ENCODE measurements at places on chromosomes 5 and 9.

GRCh38 chr9:125099816-125100215 is 43.5 kb downstream of the SCAI start:
- DNase-seq: no peak

DNA sequence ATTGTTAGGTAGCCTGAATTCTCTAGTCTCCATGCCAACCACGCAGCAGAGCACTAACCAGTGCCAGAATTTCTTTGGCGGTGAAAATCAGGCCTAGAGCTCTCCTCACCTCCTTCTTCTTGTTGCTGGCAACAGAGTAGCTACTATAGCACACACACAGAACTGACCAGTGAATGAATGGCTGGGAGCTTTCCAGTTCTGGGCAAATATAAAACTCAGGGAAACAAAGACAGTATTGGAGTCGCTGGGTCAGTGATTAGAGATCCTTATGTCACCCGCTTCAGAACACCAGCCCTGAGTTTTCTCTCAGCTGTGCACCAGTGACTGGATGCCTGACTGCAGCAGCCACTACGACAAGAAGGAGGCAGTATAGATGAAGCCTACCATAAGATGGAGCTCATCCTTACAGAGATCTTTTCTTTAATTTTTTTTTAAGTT is 26.9 kb upstream of the FEM1C start:
- no peak for DNase-seq

GRCh38 chr9:68513981-68514380 is 26.7 kb downstream of the TMEM252 start:
- no peak for DNase-seq

GRCh38 chr5:18314192-18314778 is 680.0 kb downstream of the TAF11L14 start:
- no peak for DNase-seq

DNA sequence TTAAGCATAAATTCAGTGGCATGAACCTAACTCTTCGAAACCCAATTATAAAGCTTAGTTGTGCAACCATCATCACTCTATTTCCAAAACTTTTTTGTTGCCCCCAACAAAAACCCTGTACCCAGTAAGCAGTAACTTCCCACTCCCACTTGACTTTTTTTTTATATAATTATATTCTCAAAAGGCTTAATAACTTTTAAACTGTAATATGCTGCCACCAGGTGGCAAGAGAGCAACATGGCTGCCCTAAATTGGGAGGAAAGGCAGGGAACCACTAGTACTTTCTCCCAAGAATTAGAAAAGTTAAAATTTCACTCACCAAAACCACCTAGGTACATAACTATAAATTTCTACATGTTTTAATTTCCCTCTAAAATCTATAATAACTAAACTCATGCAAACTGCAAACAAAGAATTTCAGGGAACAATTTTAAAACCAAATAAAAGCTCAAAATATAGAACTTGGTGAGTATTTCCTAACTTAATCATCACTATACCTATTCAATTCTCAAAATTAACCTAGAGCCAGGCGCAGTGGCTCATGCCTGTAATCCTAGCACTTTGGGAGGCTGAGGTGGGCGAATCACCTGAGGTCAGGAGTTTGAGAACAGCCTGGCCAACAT is 50.2 kb upstream of the RNF38 start:
- DNase-seq: no peak

- no peak for DNase-seq
Measured at GRCh38 chr9:16316911-16317817, 553.3 kb downstream of the BNC2 start.

DNA sequence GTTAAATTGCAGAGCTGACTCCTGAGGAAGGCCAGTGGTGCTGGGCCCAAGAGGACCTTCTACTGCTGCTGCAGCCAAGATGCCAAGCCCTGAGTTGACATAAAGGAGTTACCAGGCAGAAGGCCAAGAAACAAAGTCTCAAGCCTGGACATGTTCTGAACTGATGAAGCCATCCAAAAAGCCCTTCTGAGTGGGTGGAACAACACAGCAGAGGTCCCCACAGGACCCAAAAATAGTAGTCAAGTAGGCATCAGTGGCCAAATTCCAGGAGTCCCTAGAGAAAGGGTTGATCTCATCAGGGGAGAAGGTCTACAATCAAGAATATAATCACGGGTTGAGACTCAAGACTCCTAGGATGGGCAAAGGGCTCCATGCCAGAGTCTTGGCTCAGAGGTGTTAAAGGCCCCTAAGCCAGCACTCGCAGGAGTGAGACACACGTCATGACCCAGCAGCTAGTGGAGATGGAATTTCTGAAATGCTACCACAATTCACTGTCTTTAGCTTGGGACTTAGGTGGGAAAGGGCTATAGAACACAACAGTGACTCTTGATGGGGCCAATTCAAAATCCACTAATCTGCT is 119.7 kb downstream of the FANCC start:
- DNase-seq: no peak

- no peak for DNase-seq
Measured at GRCh38 chr9:76526026-76526425, 67.0 kb downstream of the GCNT1 start.

DNA sequence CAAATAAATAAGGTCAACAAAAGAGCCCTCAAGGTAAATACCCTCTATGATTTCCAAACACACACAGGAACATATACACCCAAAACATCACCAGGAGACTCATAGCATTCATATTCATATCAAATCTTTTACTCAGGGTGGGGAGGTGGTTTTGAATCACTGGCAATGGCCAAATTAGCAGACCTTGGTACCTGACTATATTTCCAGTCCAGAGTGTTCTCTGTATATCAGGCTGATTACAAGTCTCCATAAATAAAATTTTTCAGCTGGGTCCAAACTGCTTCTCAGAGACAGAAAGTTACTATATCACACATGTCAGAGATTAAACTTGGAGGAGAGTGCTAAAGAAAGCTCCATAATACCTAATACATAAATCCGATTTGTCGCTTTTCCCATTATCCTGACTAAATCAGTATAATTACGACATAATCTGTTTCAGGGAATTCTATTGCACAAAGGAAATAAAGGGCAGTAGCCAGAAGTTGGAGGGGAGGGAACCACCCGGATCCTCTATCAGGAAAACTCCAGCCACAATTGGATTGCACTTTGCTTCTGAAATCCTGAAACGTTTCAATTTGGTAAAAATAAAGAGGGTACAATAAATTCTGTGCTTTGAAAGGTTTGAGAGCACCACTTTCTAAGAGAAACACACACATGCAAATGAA is 7.0 kb upstream of the GOLGA1 start:
- DNase-seq: no peak

GRCh38 chr9:128805661-128806060 is 12.6 kb upstream of the ENDOG start:
- DNase-seq: no peak

GRCh38 chr9:27817747-27818146 is 244.5 kb upstream of the C9orf72 start:
- no peak for DNase-seq

DNA sequence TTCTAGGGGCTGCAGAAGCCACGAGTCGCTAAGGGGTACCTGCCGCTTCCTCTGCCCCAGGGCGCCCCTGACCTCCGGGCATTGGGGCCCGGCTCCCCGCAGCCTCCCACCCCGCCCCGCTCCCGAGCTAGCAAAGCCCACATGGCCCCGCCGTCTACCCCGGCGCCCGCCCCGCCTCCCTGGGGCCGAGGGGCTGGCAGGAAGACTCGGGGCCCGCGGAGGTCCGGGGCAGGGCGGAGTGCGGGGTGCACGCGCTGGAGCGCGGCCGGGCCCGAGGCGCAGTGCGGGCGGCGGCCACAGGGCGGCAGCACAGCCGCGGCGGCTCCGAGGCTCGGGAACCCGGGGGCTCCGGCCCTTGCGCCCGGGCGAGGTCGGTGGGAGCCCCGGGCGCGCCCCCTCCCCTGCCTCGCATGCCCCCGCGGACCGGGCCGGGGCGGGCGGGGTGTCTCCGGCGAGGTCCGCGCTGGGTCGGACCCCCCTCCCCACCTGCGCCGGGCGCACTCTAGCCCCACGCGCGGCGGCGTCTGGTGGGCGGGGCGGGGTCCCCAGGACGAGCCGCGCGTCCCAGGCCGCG is 6.7 kb downstream of the NRARP start:
- DNase-seq: peak; percentile 77

- no peak for DNase-seq
Measured at GRCh38 chr5:151023651-151024050, 3.3 kb downstream of the GPX3 start.

GRCh38 chr9:86043999-86044398 is 55.4 kb downstream of the GOLM1 start:
- DNase-seq: no peak

DNA sequence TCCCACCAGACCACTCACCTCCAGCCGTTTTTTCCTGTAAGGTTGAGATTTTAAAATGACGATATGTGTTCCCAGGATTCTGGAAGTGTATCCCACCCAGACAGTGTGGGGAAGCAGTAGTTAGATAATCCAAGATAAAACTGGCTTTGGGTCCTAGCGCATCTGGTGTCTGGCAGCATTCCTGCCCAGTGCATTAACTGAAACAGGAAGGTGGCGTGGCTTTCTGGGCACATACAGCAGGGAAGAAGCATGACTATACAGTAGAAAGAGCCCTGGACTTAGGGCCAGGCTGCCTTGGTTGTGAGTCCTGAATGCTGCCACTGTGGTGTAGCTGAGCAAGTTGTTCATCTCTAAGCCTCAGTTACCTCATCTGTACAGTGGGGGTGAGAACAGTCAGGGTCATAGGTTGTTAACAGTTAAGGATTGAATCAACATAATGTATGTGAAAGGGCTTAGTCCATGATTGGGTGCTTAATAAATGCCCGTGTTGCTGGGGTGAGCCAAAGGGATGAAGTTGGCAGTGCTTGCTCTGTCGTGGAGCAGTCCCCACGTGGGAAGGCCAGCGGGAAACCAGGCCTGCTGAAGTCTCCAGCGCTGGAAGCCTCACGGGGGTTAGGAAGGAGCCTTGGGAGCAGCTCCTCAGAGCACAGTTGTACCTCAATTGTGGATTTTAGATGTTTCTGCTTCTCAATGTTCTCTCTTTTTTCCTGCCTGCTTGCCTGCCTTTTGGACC is 18.0 kb downstream of the CLTA start:
- DNase-seq: no peak

- no peak for DNase-seq
Measured at GRCh38 chr5:66894480-66895240, 298.5 kb downstream of the MAST4 start.

- DNase-seq: peak; percentile 8
Measured at GRCh38 chr9:88418715-88419540, 30.7 kb downstream of the SPIN1 start.

GRCh38 chr5:176817841-176818377 is 7.5 kb downstream of the UNC5A start:
- DNase-seq: no peak

- no peak for DNase-seq
Measured at GRCh38 chr9:1179366-1179765, 129.2 kb downstream of the DMRT2 start.

- no peak for DNase-seq
Measured at GRCh38 chr5:87777877-87778276, 365.1 kb upstream of the CCNH start.
